ENCODE measurements at places on chromosomes 12 and 14.

DNA sequence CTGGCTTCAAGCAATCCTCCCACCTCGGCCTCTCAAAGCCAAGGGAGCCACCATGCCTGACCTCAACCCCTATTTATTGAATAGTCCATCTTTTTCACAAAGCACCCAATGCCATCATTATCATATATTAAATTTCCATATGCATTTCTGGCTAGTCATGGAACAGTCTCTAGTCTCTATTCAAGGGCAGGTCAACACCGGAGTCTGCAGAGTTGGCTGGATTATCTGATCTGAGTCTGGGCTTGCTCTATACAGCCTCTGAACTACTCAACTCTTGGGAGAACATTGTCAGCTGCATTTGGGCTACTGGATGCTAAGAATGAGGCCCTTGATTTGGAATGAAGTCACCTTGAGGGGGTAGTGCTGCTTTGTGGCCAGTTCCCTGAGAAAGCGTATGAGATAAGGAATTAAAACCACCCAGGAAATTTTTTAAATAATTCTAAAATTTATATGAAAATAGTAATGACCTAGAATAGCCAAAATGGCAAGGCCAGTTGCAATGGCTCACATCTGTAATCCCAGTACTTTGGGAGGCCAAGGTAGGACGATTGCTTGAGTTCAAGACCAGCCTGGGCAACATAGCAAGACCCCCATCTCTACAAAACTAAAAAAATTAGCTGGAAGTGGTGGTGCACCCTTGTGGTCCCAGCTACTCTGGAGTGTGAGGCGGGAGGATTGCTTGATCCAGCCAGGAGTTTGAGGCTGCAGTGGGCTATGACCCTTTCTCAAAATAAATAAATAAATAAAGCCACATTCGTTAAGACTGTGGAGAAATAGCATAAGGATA is 6.9 kb upstream of the NAA25 start:
- no peak for DNase-seq

- DNase-seq, result no peak
Observed at GRCh38 chr12:124780336-124780735, 83.3 kb downstream of the SCARB1 start.

DNA sequence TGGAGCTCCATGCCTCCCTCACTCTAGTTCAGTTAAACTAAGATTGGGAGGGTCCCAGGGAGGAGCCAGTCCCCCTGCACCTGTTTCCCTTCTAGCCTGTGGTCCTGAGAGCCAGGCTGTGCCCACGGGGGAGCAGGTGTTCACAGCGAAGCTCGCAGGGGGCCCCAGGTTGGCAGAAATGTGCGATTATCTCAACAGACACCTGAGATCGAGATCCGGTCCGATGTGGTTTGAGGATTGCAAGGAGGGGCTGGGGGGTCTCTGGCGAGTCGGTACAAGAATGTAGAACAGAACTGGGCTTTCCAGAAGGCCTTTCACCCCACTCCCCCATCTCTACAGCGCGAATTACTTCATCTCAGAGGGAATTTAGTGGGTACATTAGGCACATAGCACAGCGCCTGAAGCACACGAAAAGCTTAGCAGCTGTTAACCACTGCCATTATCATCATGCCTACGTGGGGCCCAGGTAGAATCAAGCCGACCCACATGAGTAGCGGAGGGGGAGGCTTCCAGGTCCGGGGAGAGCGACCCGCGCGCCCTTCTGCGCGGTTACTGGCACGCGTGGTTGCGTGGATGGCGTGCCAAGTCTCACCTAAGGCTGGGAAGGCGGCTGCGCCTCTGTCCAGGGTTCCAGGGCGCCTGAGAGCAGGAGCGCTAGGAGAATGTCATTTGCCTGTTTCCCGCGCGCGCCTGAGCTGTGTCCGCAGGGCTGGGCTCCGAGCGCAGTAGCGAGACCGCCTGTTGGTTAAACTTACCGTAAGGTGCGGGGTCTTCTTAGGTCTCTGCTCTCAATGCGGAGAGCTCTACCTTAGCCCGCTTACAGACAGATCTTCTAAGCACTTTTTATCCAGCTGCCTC is 1539.5 kb upstream of the TMEM132C start:
- DNase-seq, result no peak

- no peak for DNase-seq
Observed at GRCh38 chr12:103801709-103802585, 39.1 kb downstream of the NT5DC3 start.

DNA sequence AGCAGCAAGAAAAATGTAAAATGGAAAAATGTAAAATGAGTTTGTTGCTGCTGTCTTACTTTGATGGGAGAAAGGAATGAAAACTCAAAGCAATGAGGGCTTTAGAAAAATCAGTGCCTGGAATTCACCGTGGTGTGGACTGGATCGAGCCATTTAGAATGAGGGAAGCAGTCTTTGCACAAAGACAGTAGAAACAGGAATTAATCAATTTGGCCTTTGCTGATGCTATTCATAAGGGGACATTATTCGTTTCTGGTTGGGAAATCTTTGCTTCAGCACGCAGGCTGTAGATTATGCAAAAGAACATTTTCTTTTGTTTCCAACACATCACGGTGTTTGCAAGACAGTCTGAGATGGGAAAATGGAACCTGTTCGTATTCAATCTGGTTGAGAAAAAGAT is 6.9 kb upstream of the TUNAR start:
- DNase-seq, result no peak

- DNase-seq, result no peak
Observed at GRCh38 chr12:53073881-53074280, 5.3 kb downstream of the SPRYD3 start.

GRCh38 chr12:14885718-14886221 is at the start of gene MGP:
MGP (minus strand) TSS chr12:14885854; CDS start chr12:14885791, 63 bp downstream.
- DNase-seq, result no peak

DNA sequence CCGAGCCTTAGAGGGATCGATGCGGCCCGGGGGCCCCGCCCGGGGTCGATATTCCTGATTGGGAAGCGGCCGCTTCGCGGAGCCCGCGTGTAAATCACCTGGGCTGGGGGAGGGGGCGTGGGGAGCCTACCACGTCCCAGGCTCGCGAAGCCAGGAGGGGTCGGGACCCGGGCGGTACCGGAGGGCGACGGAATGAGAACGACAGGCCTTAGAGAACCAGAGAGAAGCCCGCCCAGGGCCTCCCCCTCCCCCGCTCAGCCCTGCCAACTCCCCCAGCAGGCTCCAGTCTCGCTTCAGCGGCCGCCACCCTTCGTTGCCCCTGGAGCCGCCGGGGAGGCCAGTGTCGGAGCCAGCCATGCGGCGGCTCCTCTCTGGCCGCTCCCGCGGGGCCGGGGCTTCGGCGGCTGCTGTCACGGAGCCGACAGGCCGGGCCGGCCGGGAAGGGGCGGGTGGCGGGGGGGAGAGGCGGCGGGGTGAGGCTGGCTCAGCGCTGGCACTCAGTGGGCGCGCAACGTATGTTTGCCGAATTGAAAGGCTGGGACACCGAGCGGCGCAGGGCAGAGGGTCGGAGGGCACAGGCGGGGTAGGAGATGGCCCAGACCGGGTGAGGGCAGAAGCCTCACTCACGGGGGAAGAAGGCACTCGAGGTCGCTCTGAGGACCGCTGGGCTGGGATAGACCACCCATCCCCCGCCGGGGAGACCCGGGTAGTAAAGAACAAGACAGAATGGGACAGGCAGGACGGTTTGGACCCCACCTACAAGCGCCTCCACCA is 1.4 kb upstream of the DNAJC22 start:
- DNase-seq, result no peak

DNA sequence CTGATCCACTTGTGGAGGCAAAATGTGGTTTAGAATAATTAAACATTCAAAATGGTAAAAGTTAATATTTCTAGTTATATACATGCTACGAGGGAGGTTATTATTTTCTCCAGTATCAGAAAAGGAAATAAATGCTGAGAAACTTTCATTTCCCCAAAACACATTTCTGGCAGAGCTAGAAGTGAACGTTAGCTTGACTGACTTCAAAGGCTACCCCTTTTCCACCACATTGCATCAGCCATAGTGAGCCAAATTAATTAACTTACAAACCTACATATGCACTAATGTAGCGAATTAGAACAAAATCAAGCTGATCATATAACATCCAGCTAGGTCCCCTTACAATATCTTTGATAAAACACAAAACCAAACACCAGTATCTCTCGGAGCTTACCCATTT is 49.3 kb upstream of the RERGL start:
- DNase-seq, result no peak

DNA sequence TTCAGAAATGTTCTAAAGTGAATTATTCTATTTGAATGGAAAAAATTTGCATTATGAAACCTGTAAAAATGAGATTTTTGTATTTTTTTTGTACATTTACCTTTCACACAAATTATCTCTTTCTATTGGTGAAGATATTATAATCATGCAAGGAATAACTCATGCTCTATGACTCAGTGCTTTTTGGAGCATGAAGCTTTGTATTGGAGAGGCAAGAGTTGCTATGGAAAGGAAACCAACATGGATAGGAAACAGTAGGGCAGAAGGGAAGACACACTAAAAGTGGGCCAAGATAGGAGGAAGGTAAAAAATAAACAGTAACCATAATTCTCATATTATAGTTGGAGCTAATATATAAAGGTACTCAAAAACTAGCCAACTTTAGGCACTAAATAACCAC is 79.0 kb downstream of the PLCZ1 start:
- no peak for DNase-seq

- no peak for DNase-seq
Observed at GRCh38 chr12:93015871-93016751, 87.0 kb upstream of the EEA1 start.

DNA sequence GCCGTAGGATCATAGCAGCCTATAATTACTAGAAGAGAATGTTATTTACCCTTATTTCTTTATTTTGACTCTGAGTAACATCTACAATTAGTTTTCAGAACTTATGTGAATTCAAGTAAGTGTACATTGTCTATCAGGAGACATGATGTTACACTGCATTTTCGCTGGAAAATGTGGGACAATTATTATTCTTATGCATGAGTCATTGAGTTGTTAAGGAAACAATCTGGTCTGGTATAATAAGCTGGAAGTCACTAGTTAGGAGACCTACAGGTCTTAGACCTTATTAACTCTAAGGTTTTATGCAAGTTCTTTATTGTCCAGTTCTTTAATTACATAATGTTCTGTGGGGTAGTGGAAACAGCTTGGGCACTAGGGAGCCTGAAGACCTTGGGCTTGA is 5.8 kb downstream of the KTN1 start:
- no peak for DNase-seq

GRCh38 chr12:132437252-132437932 is 52.6 kb upstream of the FBRSL1 start:
- no peak for DNase-seq

- DNase-seq, result no peak
Observed at GRCh38 chr14:78997811-78998210, 827.6 kb downstream of the NRXN3 start.

DNA sequence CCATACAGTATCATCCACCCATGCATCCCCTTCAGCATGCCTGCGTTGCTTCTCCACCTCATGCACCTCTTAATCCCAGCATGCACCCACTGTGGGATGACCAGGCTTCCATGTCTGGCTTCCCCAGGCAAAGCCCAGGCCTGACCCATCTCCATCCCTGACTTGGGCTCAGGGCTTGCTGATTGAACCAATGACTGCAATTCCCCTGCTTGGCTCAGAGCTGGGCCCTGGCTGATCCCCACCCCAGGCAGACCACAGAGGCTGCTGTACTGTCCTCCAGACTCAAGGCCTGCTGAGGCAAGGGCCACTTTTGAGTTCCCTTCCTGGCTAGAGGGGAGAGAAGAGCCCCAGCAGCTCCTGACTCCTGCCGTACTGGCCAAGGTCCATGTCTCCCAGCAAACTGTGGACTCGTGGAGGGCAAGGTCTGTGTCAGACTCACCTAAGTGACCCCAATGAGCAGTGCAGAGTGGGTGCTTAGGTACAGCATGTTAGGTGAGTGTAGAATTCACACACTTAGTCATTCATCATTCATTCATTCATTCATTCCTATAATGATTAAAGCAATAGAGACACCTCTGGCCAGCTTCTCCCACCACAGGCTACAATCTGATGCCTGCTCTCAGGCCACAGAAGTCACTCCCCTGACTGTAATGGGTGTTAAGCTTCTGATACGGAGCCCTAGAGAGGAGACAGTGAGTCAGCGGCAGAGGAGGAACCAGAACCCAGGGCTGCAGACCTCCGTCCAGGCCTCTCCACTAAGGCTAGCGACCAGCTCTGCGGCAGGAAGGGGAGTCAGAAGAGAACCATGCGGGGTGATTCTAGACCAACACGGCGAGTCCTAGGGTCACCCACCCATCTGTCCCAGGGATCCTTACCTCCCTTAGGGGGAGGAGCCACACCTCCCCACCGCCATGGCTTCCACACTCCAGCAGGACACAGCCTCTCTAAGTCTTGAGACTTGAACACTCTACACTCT is 2.9 kb downstream of the BEGAIN start:
- no peak for DNase-seq

- no peak for DNase-seq
Observed at GRCh38 chr12:54060174-54060974, 6.7 kb downstream of the HOXC4 start.

- DNase-seq, result no peak
Observed at GRCh38 chr12:59972905-59973304, 377.1 kb downstream of the SLC16A7 start.

- no peak for DNase-seq
Observed at GRCh38 chr12:101951002-101951670, 73.8 kb downstream of the DRAM1 start.

DNA sequence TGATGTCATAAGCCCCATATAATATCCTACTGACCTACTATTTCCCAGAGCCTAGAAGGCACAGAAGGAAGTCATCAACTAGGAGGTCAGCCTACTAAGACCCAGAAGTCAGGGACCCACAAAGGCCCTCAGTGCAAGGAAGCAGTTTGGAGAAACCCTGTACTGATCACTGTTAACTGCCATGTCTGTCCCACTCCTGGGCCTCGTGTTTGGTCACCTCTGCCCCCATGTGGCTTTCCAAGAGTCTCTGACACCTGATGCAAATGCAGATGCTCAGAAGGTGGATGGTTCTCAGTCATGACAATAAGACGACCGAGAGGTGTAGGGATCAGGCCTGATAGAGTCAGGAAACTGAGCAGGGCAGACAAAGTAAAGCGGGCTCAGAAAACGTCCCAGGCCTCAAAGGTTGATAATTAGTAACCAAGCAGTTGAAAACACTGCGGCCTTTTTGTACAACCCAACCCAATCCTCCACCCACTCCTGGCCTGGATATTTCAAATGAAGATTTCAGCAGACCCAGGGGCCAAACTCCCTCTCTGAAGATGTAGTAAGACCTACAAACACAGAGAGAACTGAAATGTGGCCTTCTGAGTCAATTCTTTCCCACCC is 23.4 kb downstream of the PRKAB1 start:
- no peak for DNase-seq

DNA sequence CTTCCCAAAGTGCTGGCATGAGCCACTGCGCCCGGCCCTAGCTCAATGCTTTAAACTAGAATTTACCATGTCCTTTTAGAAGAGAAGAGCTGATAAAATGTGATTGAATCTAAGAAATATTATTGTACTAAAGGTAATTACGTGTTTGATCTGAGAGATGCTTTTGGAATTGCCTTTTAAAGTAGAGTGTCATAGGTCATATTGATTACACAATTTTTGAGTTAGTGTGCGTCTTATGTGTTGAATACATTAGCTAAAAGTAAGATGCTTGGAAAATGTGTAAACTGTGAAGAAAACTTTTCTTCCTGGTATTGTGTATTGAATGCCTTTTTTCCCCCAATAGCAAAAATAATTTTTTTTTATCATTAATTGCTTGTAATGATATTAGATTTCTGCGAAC is 41.7 kb downstream of the MIA2 start:
- no peak for DNase-seq

- DNase-seq, result no peak
Observed at GRCh38 chr12:103456006-103456405, 39.8 kb downstream of the C12orf42 start.

GRCh38 chr12:103596981-103597380 is 9.9 kb downstream of the STAB2 start:
- no peak for DNase-seq

GRCh38 chr14:91405241-91405721 is 12.3 kb downstream of the CCDC88C start:
- no peak for DNase-seq

Measured in stimulated activated CD4-positive, alpha-beta T cell treated with anti-CD3 and anti-CD28 coated beads, Interleukin-1b, Interleukin-23, amount 100 ng/mL, for 1 hour (primary cell).